Neural crest cell (in vitro differentiated cells): ENCODE measurements at places on chromosomes 13 and 19.

DNA sequence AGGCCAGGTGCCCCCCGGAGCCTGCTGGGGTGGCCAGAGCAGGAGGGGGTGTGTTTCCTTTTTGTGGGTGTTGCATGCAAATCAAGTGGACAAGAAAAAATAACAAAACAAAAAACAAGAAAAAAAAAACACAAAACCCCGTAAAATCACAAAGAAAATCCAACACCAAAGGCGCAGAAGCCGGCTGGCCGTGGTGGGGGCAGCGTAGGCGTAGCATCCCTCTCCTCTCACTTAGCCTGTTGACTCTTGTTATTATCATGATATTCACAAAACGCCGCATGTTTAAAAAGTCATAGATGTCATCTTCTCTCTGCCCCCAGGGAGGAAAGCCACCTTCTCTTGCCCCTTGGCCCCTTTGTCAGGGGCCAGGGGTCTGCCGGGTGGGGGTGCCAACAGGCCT is 978 bp upstream of the TGFBR3L start:
- no peak for DNase-seq

- DNase-seq, result peak; percentile 26
Observed at GRCh38 chr19:2385053-2385721, 25.1 kb downstream of the TMPRSS9 start.

- no peak for DNase-seq
Observed at GRCh38 chr19:3138268-3138667, 2.4 kb downstream of the GNA15 start.

GRCh38 chr13:94711561-94712286 is 621 bp downstream of the SOX21 start:
- DNase-seq, result peak; percentile 36

GRCh38 chr13:104318121-104318520 is 1251.9 kb upstream of the SLC10A2 start:
- DNase-seq, result no peak

- DNase-seq, result no peak
Observed at GRCh38 chr13:110468986-110469495, 92.5 kb downstream of the RAB20 start.

DNA sequence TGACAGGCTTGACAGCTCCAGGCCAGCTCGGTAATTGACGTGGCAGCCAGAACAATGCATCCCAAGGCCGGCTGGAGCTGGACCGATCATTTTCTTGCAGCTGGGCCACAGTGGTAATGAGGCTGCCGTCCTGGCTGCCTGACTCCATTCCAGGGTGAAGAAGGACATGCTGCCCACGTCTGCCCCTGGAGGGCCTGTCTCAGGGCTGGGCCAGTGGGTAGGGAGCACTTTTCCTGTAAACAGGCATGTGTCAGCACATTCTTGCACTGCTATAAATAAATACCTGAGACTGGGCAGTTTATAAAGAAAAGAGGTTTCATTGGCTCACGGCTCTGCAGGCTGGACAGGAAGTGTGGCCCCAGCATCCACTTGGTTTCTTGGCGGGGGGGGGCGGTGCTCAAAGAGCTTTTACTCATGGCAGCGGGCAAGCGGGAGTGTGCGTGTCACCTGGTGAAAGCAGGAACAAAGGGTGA is 38.1 kb upstream of the KCTD15 start:
- no peak for DNase-seq

GRCh38 chr13:68727165-68727564 is 1380.5 kb upstream of the ATXN8OS start:
- DNase-seq, result no peak

- DNase-seq, result peak; percentile 44
Observed at GRCh38 chr19:48190288-48190884, 19.9 kb downstream of the ZSWIM9 start.

DNA sequence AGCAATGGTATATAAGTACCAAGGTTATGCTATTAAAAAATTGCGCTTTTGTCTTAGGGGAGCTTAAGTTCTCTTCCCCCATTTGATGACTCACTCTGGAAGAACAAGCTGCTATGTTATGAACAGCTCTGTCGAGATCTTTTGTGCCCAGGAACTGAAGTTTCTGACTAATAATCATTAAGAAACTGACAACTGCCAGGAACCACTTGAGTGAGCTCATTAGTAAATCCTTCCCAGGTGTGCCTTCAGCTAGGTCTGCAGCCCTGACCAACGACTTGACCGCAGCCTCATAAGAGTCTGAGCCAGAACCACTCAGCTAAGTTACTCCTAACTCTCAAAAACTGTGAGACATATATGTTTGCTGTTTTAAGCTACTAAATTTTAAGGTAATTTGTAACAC is 147.8 kb downstream of the SLITRK6 start:
- DNase-seq, result no peak

DNA sequence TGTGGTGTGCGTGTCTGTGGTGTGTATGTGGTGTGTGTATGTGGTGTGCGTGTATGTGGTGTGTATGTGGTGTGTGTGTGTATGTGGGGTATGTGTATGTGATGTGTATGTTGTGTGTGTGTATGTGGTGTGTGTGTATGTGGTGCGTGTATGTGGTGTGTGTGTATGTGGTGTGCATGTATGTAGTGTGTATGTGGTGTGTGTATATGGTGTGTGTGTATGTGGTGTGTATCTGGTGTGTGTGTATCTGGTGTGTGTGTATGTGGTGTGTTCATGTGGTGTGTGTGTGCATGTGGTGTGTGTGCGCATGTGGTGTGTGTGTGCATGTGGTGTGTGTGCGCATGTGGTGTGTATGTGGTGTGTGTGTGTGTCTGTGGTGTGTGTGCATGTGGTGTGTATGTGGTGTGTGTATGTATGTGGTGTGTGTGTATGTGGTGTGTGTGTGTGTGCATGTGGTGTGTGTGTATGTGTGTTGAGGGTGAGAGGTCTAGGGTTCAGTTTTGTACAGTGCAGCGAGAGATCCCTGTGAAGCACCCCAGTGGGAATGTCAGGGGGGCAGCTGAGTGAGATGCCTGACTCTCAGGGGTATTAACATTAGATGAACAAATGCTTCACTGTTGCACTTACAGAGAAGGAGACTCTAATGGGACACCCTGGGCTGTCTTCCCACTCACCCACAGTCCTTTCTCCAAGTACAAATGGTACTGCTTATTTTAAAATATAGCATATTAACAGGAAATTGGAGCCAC is 61.3 kb upstream of the MEDAG start:
- no peak for DNase-seq

- DNase-seq, result no peak
Observed at GRCh38 chr19:33191501-33191900, 2.6 kb upstream of the LRP3 start.

GRCh38 chr13:78732445-78733017 is 73.6 kb upstream of the OBI1 start:
- no peak for DNase-seq

DNA sequence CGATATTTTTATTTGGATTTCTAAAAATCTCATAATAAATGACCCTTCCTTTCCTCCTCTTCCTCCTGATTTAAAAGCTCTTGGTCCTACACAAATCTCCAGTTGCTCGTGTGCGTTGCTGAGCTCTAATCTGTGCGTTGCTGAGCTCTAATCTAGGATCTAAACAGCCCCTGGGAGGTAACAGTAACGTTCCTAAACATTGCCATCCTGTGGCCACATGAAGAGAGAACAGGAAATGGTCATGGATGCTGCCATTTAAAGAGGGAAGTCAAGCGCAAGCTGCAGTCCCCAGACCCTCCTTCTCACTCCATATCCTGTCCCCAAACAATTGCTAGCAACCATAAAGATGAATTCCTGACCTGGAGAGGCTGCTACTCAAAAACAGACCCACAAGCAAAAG is 170.8 kb downstream of the NUFIP1 start:
- DNase-seq, result no peak

DNA sequence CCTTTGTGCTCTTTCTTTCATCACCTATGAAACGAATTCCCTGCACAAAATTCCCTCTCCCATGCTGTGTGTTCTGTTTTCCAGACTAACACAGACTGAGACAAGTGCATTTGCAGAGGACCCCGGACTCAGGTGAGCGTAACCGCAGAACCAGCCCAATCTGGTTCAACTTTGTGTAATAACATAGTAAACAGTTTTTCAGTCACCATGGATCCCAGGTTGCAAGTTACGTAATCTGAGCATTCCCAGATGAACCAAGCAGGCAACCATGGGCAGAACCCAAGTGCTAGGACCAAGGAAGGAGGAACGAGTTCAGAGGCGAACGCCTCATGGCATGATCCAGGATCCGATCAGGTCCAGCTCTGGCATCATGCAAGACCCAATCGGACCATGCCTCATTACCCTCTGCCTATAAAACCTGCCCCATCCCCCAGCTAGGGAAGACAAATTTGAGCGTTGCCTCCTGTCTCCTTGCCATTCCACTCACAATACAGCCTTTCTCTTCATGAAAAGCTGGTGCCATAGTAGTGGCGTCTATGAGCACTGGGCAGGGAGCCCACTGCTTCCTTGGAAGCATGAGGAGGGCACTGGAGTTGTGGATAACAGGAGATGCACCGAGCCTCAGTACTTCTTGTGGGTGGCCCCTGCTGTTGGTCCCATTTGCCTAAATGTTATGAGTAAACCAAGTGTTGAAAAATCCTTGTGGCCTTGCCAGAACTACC is 107.6 kb downstream of the ABCC4 start:
- no peak for DNase-seq

- DNase-seq, result peak; percentile 99
Observed at GRCh38 chr19:1269065-1269477, at the start of gene CIRBP. Gene CIRBP (plus strand): TSS chr19:1269332. CDS start chr19:1270934, 1,602 bp downstream.

GRCh38 chr19:16005925-16006324 is 57.1 kb downstream of the OR10H4 start:
- DNase-seq, result no peak

DNA sequence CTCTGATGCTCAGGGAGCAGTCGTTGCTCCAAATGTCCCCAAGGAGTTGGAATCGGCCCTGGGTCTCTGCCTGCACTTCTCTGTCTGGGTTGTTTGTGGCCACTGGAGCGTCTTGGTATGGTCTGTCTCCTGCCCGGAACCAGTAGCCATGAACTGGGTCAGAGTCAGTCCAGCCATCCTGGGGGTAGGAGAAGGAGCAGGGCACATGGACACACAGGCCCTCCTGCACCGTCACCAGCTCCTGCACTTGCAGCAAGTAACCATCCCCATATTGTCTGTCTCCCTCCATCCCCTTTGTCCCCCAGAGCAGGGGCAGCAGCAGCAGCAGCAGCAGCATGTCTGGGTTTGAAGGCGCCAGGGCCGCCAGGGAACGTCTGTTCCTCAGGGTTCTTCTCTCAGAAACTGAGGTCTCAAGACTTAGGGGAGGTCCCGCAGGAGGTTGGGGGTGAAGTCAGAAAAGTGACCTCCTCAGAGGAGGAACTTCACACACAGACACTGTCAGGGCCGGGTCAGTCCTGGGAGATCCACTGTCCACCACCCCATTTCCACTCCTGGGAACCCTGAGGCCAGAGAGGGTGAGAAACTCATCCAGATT is at the start of gene SIGLEC8:
Gene SIGLEC8 (minus strand): TSS at position 404 of the 595 bp plus-strand sequence. CDS start 67 bp downstream, at position 337.
- no peak for DNase-seq

GRCh38 chr19:35785339-35785627 is 9.9 kb downstream of the ARHGAP33 start:
- DNase-seq, result no peak

DNA sequence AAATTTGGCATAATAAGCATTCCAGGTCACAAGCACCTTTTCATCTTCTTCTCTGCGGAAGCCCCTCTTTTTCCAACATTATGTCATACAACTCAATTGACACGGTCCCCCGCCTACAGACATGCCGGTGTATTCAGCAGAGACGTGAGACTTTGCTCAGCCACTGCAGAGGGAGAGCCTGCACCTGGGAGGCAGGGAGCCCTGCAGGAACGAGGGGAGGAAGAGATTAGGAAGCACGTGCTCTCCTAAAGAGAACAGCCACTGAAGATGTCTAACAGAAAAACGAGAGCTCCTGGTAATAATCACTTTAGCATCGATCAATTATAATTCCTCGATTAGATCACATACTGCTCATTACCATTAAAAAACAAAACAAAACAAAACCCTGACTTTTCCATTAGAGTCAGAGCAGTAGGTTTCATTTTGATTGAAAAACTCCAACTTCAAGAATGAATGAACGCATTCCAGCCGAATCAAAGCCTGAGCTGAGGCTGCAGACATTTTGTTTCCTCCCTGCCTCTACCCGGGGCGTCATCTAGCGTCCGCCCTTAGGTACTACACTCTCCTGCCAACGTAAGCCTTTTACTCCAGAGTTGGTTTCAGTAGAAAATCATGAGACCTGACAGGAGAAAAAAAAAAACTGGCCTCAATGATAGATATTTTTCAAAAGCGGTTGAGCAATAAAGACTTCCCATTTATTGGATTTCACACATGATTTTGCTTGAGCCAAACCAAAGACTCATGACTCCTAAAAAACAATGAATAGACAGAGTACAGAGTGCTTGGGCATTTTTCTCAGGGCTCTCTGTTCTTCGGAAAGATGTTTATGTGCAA is 194.5 kb downstream of the KATNAL1 start:
- DNase-seq, result peak; percentile 86
